CD4-positive, alpha-beta T cell treated with Interleukin-6 at 100 ng/mL for 8 hours (primary cell): ENCODE measurements at places on chromosomes 4 and X.

DNA sequence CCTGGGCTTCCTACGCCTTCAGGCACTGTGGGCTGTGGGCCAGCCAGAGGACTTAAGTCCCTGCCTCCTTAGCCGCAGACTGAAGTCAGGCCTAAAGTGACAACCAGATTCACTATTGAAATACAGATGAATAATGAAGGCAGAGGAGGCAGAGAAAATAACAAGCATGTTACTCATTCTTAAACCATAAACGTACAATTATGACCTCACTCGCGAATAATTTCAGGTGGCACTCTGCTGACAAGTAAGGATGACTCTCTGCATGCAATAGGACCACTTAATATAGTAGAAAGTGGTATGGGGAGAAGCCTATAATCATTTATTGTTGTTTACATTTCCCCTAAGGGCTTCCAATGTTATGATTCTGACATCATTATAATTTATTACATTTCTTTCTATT, 409.2 kb upstream of the FGF13 start:
- no peak for DNase-seq

GRCh38 chr4:163911891-163912290, 417.4 kb downstream of the TMA16 start:
- DNase-seq: no peak

- no peak for DNase-seq
Observed at GRCh38 chr4:183986971-183987946, 82.2 kb downstream of the STOX2 start.

GRCh38 chr4:178556796-178557195, 1114.6 kb upstream of the AGA start:
- DNase-seq: no peak

DNA sequence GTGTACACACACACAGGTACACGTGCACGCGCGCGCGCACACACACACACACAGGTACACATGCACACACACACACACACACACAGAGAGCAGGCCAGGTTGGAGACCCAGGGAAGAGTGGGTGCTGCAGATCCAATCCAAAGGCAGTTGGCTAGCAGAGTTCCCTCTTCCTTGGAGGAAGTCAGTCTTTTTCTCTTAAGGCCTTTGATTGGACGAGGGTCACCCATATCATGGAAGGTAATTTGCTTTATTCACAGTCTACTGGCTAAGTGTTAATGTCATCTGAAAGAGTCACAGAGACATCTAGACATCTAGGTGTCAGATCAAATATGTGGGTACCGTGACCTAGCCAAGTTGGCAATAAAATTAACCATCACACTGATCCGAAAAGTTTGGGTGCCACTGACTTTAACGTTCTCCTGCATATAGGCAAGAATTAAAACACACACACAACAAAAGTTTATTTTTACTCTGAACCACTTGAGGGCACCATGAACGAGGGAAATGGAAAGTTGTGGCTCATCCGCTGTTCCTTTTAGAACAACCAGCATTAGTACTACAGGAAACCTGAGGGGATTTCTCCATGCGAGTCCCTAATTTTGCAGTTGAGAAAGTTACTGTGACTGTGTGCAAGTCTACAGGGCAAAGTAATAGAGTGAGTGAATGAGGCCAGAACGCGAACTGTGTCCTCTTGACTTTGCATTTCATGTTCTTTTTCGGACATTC, 66.0 kb upstream of the STOX2 start:
- DNase-seq: no peak
